ENCODE measurements at places on chromosomes 13 and 19. TPM values are rescaled to one million over a fixed set of nuclear protein-coding genes. Genes with fewer than 3 reads are reported as not detected.

The CPB2 gene
- total RNA-seq, result not detected

The ARL11 gene
- 10.7 TPM for total RNA-seq

The LGALS4 gene
- 4.5 TPM for total RNA-seq

The RGL3 gene
- 0.33 TPM for total RNA-seq

The RETN gene
- not detected for total RNA-seq

The CBLC gene
- total RNA-seq, result not detected

The GAPDHS gene
- not detected for total RNA-seq

The PLPPR3 gene
- total RNA-seq, result not detected

The PTPRH gene
- total RNA-seq, result not detected

The CCL25 gene
- not detected for total RNA-seq

The STARD13 gene
- 0.07 TPM for total RNA-seq

The MIR17HG gene
- 23.5 TPM for total RNA-seq

Data from activated B cell treated with CpG ODN at 0.5 μM for 24 hours (primary cell).